ENCODE measurements at places on chromosomes 16 and 17. TPM values are rescaled to one million over a fixed set of nuclear protein-coding genes. Genes with fewer than 3 reads are reported as not detected.

MPP2 gene
- 1.8 TPM for total RNA-seq

HOXB7 gene
- 30.9 TPM for total RNA-seq

CD300E gene
- not detected for total RNA-seq

POLDIP2 gene
- total RNA-seq: 160 TPM

WNT9B gene
- 0.05 TPM for total RNA-seq

TP53TG3B gene
- not detected for total RNA-seq

SPNS3 gene
- total RNA-seq: 0.03 TPM

CD300H gene
- not detected for total RNA-seq

TEKT1 gene
- 0.07 TPM for total RNA-seq

SLFN11 gene
- total RNA-seq: 4.4 TPM

RHBDF2 gene
- total RNA-seq: 54.6 TPM

DPEP3 gene
- not detected for total RNA-seq

LUC7L3 gene
- 83.2 TPM for total RNA-seq

IKZF3 gene
- not detected for total RNA-seq

ABCA8 gene
- total RNA-seq: 0.24 TPM

NXPH3 gene
- 1.5 TPM for total RNA-seq

KRTAP17-1 gene
- not detected for total RNA-seq

C17orf107 gene
- total RNA-seq: 0.26 TPM

ZP2 gene
- not detected for total RNA-seq

LPCAT2 gene
- 5.6 TPM for total RNA-seq

UMOD gene
- not detected for total RNA-seq

DNAH9 gene
- total RNA-seq: not detected

CLDN7 gene
- total RNA-seq: 2.6 TPM

GRAP gene
- total RNA-seq: 0.53 TPM

HSPB9 gene
- total RNA-seq: not detected

SARM1 gene
- total RNA-seq: 5.6 TPM

VPS25 gene
- total RNA-seq: 124 TPM

HCRT gene
- total RNA-seq: not detected

BCO1 gene
- 0.99 TPM for total RNA-seq

MAF gene
- total RNA-seq: 0.46 TPM

CHST5 gene
- not detected for total RNA-seq

KREMEN2 gene
- total RNA-seq: 1.8 TPM

TP53TG3C gene
- not detected for total RNA-seq

DVL2 gene
- total RNA-seq: 41.9 TPM

GAST gene
- not detected for total RNA-seq

CLEC3A gene
- not detected for total RNA-seq

B4GALNT2 gene
- 0.38 TPM for total RNA-seq

KRT16 gene
- total RNA-seq: 1.6 TPM

MYL4 gene
- total RNA-seq: 0.21 TPM

PTX4 gene
- total RNA-seq: 0.03 TPM

MMP15 gene
- total RNA-seq: 63.1 TPM
